ENCODE measurements at places on chromosomes 4 and X.

- no peak for DNase-seq
Measured at GRCh38 chrX:53637479-53637878, 49.0 kb downstream of the HUWE1 start.

- DNase-seq = no peak
Measured at GRCh38 chrX:115952417-115953092, 218.0 kb upstream of the AGTR2 start.

DNA sequence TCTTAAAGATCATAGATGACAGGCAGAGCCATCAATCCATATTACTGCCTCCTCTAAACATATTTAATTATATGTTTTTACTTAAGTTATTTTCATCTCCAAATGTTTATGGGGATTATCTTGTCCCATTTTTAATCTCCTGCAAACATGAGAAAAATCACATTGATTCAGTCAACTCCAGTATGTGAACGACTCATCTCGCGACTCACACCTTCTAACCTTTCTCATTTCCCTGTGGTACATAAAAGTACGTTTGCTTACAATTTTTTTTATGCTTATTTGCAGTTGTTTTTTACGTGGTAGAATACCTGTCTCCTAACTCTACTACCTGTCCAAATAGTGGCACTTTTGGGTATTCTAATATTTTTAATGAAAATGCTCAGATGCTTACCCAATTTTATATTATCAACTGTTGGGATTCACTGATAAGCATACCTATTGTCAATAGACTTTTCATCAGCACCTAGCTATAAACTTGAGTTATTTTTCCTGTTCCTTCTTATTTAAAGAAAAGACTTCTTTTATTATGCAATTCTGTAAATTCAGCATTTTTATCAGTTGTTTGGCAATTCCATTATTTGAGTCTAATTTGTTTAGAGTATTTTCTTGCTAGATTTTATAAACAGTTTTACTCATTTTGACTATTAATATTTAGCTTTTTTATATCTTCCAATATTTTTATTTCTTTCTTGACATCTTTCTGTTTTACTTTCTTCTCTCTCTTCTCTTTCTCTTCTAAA lies 276.6 kb downstream of the ANK2 start:
- no peak for DNase-seq

GRCh38 chr4:136750897-136751296 lies 781.4 kb downstream of the PCDH18 start:
- peak; percentile 21 for DNase-seq

DNA sequence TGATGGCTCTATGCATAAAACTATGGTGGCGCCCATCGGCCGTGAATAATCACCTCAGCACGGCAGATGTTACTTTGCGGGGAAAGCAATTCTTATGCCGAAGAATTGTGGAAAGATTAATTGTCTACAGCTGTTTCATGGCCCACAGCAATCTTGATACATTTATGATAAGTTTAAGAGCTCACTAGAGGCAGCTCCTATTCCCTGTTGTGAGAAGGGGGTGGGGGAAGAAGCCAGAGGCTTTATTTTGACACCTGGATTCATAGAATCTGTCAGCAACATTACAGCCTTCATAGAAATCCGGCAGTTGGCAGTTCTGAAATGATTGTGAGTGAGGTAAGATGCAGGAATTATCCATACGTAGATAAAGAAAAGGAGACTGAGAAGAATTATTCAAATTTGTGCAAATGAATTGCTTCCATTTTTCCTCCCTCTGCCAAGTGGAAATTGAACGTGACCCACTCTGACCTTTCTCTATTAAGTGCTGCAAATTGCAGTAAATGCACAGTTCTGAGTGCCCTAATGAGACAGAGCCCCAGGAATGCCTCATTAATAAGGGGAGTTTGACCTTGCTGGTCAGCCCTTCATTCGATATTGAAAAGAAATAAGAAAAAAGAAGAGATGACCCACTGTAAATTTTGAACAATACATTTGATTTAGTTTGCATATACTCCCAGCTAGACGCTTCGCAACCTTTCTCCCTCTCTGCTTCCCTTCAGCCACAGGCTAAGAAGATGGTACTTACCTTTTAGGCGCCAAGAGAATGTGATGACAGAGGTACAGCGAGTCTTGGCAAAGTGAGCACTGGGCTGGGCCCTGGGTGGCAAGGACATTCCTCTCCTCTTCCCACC lies 188.8 kb downstream of the GPAT3 start:
- DNase-seq = no peak

DNA sequence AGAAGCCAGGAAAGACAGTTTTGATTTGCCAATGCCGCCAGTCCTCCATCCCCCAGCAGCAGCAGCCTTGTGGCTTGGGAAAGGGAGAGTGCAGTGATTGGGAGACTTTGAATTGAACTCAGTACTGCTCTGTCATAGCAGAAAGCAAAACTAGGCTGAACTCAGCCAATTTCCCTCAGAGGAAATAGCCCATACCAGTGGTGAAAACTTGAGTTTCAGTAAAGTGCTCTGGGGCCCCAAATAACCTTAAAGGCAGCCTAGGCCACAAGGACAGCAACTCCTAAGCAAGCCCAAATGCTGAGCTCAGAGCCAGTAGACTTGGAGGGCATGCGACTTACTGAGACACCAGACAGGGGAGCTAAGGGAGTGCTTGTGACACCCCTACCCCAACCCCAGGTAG lies 2.0 kb upstream of the PROM1 start:
- no peak for DNase-seq

- DNase-seq = no peak
Measured at GRCh38 chr4:91916219-91916618, 387.5 kb upstream of the GRID2 start.

GRCh38 chrX:124392794-124393193 lies 46.4 kb downstream of the SH2D1A start:
- no peak for DNase-seq

DNA sequence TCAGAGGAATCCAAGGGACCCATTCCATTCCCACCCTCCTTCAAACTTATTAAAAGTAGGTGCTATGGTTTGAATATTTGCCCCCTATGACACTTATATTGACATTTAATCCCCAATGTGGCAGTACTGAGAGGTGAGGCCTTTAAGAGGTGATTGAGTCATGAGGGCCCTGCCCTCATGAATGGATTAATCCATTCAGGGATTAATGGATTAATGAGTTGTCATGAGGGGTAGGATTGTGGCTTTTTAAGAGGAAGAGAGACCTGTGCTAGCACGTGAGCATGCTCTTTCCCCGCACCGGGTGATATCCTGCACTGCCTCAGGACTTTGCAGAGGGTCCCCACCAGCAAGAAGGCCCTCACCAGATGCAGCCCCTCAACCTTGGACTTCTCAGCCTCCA lies 50.1 kb downstream of the IRF2 start:
- no peak for DNase-seq

DNA sequence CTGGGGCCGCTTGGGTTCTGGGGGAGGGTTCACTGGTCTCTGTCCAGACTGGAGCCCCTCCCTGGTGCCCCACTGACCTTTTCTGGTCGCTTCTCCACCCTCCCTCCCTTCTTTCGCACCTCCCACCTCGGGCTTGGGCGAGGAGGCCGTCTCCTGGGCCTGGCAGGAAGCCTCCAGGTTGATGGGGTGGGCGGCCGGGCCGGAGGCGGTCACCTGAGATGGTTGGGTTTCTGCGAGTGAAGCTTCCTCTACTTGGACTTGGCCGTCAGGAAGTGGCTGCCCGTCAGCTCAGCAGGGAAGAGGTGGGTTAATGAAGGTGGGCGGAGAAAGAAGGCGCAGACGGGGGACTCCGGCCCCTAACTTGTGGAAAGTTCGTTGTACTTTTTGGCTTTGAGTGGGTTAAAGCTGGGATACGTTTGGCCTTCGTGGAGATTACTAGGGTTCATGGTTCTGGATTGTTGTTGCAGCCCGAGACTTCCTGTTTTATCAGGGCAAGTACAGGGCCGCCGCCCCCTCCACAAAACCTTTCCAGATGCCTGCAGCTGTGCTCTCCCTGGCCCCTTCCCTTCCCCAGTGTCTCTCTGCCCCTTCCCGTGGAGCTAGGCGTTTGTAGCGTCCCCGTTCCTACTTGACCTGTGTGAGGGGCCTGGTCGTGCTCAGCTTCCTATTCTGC lies 1.2 kb downstream of the AKAP17A start:
- DNase-seq = no peak

- DNase-seq = peak; percentile 40
Measured at GRCh38 chr4:3436798-3437581, 4.8 kb upstream of the HGFAC start.

Data from fibroblast of gingiva (primary cell).